NCI-H345 (cell line): ENCODE measurements at places on chromosomes 7 and 10.

DNA sequence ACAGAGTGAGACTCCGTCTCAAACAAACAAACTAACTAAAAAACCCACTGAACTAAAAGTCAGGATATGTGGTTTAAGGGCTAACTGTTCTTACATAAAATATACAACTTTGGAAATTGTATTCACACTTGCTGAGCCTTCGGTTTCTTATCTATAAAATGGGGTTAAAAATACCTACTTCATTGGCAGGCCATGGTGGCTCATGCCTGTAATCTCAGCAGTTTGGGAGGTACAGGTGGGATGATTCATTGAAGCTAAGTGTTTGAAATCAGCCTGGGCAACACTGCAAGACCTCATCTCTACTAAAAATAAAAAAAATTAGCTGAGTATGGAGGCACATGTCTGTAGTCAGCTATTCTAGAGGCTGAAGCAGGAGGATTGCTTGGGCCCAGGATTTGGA lies 115.4 kb upstream of the KLF6 start:
- no peak for DNase-seq

GRCh38 chr7:107993891-107994291 lies 9.1 kb downstream of the LAMB1 start:
- DNase-seq: no peak

DNA sequence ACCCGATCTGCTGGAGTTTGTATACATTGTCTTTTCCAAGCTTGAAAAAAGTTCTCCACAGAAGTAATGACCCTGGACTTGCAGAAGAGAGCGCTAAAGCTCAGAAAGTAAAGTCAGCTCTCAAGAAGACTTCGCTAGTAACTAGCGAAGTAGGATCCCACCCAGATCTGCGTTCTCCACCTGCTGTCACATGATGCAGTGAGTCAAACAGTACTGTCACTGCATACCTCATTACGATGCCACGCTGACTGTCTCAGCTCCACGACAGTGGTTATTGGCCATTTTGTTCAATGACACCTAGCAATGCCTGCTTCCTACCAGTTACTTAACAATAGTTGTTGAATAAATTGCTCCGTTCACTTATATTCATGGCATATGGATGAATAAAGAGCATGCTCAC lies 29.7 kb upstream of the SEC61G start:
- DNase-seq: peak; percentile 72

GRCh38 chr7:44639671-44640321 lies 33.4 kb downstream of the OGDH start:
- no peak for DNase-seq

DNA sequence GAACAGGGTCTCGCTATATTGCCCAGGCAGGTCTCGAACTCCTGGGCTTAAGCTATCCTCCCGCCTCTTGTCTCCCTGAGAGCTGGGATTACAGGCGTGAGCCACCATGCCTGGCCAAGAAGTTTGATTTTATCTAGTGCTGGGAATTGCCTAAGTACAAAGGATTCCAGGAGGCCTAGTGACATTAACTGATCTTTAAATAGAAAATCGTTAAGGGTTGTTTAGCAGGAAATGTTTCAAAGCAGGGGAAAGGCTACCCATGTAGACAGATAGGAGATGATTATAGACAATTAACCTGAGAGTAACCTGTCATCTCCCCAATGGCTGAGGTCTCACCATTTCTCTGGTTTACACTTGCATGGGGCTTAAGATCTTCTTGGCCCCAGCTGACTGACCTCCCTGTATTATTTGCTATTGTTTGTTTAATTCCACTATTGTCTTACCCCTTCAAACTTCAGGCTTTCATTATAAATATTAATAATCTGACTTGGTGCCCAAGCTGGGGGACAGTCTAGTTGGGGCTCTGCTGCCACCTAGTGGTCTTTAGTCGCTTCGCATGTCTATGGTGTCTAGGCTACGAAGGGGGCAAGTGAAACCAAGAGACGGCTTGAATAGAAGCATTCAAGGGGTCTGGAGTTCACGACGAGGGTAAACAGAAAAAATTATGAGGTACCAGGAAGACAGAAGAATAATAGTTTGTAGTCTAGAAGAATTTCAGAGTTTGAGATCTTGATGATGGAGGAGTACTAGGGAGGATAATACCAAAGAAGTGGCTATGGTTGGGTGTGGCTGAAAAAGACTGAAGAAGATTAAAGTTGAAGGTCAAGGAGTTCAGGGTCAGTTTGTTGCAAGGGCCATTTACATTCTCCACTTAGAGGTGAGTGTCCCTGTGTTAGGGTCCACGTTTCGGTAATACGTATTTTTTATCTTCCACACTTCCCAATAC lies 40.4 kb upstream of the BPGM start:
- peak; percentile 61 for DNase-seq

DNA sequence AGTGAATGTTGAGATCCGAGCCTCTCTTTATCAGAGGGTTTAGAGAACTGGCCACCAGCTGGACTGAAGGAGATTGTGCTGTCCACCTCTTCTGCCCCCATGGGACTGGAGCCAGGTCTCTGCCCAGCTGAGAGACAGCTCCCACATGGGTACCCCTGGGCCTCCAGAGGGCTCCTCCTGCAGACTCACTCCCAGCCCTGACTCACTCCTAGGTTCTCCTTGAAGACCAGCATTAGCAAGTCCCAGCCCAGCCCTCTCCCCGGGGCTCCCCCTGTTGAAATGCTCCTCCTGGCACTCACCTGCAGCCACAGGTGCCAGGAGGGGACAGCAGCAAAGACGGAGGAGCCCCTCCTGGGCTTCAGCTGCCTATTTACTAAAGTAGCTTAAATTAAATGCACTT lies 126.9 kb downstream of the CXCL12 start:
- DNase-seq: no peak

- DNase-seq: peak; percentile 5
Measured at GRCh38 chr10:99170116-99170675, 65.5 kb downstream of the HPSE2 start.

- no peak for DNase-seq
Measured at GRCh38 chr7:68218461-68218860, 1221.8 kb downstream of the TYW1 start.

GRCh38 chr10:79463578-79464496 lies 18.4 kb upstream of the ZCCHC24 start:
- no peak for DNase-seq

- no peak for DNase-seq
Measured at GRCh38 chr7:28487487-28487886, 75.2 kb downstream of the CREB5 start.
